ENCODE measurements at places on chromosomes 12 and 14. TPM values are rescaled to one million over a fixed set of nuclear protein-coding genes. Genes with fewer than 3 reads are reported as not detected.
A peak's percentile ranks its signal among the peaks of the same experiment; 100 is the strongest.

DNA sequence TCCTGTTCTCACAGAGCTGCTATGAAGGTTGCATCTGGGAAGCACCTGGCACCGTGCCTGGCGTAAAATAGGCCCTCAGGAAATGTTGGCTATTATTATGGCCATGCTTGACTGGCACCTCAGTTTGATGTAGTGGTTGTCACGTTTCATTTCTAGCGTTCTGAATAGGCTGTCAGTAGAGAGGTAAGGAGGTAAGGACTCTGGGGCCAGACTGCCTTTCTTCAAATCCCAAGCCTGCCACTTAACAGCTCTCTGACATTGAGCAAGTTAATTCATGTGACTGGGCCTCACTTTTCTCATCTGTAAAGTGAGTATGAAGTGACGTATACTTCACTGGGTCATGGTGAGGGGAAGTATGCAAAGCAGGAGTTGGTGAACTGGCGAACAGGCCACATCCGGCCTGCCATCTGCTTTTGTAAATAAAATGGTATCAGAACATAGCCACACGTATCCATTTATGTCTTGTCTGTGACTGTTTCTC, 196.2 kb downstream of the CACNA1C start:
- peak; percentile 84 for DNase-seq

GRCh38 chr14:49691031-49691430, 1.9 kb upstream of the KLHDC1 start:
- peak; percentile 10 for DNase-seq

DNA sequence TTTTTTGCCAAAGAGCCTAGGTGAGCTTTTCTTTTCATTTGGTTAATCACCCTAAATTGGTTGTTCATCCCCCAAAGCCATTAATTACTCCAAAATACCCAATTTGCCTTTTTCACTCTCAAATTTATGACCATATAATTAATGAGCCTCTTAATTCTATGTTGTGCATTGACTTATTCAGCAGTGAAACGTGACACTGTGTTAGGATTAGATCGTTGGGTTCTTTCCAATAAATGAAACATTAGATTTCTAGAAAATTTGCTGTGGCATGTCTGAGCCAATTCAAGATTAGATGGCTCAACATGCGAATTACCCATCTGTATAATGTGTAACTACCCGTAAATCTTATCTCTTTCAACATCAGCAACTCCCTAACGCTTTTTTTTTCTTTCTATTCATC, 273.4 kb downstream of the BMP4 start:
- no peak for DNase-seq

- DNase-seq = no peak
Measured at GRCh38 chr12:71558445-71558844, 105.2 kb downstream of the ZFC3H1 start.

DNA sequence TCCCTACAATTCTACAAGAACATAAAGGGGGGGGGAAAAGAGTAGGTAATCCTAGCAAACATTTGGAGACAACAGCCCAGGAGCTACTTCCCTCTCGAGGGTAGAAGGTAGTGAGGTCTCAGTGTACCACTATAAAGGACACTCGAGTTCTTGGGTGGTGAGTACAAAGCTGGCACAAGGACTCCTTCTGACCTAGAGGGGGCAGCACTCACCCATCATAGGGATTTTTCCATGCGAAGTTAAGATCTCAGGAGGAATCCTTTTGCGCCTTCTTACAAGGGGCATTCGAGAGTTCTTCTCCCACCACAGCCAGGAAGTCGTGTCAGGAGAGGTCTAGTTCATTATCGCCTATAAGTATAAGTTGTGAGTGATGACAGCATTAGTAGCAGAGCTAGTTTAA, 200.2 kb upstream of the RBM19 start:
- DNase-seq = peak; percentile 20

GRCh38 chr12:92362785-92363184, 217.1 kb upstream of the BTG1 start:
- DNase-seq = no peak

DNA sequence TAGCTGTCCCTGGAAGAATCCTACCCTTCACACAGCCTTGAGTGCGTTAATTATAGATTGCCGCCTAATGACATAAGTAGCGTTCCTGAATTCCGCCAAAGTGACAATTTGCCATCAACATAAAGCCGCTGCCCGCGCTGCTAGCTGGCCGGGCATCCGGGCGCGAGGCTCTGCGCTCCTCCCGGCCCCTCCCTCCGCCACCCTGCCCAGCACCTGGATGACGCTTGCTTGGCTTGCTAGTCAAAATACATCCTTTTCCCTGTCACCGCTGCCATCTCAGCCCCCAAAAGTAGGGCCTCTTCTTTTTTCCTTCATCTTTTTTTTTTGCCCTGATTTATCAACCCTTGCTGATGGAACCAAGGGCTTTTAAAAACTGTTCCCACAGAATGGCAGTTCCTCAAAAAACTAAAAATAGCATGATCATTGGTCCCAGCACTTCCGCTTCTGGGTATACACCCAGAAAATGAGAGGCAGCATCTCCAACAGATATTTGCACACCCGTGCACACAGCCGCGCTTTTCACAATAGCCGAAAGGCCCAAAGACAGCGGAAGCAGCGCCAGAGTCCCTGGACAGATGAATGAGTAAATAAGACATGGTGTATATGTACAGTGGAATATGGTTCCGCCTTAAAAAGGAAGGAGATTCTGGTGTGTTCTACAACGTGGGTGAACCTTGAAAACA, 235.2 kb downstream of the BCL11B start:
- no peak for DNase-seq

DNA sequence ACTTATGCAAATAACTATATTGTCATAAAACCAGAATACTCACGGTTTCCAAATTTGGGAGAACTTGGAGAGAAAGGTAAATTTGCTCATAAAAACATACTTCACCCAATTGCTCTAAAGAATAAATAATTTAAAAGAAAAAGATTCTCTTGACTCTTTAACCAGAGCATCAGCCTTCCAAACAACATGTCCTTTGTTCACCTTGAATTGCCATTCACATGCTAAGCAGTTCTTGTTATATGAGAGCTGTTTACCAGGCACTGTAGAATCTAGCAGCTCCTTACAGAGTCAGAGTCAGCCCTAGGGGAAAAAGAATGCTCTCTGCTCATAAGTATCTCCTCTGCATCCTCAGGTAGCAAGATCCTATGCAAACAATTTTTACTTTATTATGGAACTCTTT, 10.2 kb downstream of the SLCO1A2 start:
- no peak for DNase-seq

DNA sequence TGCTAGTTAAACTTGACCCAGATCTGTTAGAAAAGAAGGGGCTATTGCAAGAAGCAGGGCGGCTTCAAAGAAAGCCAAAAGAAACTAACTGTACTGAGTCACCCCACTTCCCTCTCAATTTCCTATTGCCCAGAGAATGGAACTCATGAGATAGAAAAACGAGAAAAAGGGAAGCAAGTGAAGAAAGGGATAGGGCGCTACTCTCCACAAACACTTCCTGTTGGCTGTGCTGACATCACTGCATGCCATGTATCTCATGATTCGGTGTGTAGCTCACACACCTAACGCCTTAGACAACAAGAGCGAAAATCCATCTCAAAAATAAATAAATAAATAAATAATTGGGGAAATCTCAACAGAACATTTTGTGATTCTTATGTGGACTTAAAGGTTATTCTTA, 13.0 kb upstream of the P2RX4 start:
- no peak for DNase-seq

DNA sequence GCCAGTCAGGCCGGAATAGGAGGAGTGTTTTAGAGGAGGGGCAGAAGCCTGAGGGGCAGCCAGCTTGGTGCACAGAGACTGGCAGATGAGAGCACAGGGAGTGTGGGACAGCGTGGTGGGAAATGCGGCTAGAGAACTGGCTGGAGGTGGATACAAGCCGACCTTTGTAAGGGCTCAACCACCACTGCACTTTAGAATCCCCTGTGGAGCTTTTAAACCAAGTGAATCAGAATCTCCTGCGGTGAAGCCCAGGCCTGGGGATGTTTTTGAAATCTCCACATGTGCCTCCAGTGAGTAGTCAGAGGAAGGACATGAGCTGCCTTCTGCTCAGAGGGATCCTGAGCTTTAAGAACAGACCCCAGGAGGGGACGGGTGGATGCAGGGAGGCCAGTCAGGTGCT, 10.9 kb upstream of the PCED1B start:
- peak; percentile 72 for DNase-seq

- no peak for DNase-seq
Measured at GRCh38 chr12:94799136-94799535, 148.8 kb upstream of the TMCC3 start.

DNA sequence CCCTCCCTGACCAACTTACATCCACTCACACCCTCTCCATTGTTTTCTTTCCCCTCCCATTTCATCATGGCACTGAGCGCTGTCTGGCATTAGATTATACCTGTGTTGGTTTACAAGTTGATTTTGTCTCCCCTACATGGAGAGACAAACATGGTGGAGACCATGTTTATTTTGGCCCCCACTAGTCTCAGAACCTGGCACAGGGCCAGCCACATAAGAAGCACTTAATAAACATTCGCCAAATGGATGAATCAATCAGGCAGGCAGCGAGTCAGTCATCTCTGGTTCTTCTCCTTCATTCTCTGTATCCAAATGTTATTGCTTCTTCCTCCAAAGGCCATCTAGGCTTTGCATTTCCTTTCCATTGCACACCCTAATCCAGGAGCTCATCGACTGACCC, 177.4 kb downstream of the DPF3 start:
- DNase-seq = peak; percentile 15

- no peak for DNase-seq
Measured at GRCh38 chr12:8612629-8613028, at the start of gene AICDA. Gene AICDA (minus strand): TSS chr12:8612859. CDS start chr12:8612767, 92 bp downstream.

DNA sequence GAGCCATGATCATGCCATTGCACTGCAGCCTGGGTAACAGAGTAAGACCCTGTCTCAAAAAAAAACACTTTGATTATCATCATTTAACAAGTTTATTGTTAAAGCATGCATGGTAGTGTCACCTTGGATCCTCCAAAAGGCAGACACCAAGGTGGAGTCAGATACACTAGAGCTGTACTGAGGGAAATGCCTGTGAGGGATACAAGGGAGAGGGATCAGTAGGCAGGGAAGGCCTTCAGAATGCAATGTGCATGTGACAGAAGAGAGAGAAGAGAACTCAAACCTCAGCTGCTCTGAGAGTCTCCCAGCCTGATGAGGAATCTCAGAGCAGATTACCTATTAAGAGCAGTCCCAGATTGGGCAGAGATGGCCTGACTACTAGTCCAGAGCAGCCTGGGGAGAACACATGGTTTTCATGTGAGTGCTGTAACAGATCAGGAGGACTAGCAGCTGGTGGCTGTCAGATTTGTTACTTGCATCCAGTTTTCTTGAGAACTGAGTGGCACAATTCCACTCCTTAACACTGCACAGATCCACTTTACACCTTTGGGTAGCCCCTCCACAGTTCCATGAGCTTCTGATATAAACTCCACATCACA, 38.0 kb upstream of the A2ML1 start:
- DNase-seq = no peak

DNA sequence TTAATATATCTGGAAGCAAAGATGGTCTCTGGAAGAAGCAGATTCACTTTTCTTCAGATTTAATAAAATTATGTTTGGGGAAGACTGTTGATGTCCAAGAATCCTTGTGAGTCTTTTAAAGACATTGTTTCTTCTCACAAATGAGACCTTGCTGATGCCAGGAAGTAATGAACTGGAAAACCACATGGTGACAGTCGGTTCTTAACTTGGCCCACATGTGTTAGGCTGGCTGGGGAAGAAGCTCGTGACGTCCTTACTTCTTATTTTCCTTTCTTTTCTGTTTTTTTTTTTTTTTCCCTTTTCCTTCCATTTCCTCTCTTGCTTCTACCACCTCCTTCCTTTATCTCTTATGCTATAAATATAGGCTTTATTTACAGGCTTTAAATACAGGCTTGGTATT, 950.2 kb downstream of the BCL11B start:
- no peak for DNase-seq

GRCh38 chr14:105316968-105317510, 2.5 kb downstream of the PACS2 start:
- DNase-seq = no peak

DNA sequence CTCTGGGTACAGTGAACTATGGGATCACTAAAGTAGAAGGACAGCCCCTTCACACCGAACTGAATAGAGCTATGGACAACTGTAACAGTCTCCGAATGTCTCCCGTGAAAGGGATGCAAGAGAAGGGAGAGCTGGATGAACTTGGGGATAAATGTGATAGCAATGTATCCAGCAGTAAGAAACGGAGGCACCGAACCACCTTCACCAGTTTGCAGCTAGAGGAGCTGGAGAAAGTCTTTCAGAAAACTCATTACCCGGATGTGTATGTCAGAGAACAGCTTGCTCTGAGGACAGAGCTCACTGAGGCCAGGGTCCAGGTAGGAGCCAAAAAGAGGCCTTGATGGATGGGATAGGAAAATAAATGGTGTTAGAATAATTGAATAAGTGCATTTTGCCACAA, 3.5 kb downstream of the ALX1 start:
- DNase-seq = peak; percentile 45

Gene SYNDIG1L
- not detected for total RNA-seq

- no peak for DNase-seq
Measured at GRCh38 chr14:102994689-102995088, 62.7 kb downstream of the CDC42BPB start.

GRCh38 chr12:11780521-11781101, 131.1 kb downstream of the ETV6 start:
- DNase-seq = no peak
